ENCODE measurements at places on chromosomes 7 and 10. TPM values are rescaled to one million over a fixed set of nuclear protein-coding genes. Genes with fewer than 3 reads are reported as not detected.

The ACBD7 gene
- total RNA-seq = 3.1 TPM

The SLC29A3 gene
- 11.0 TPM for total RNA-seq

The EBLN1 gene
- not detected for total RNA-seq

The CLRN3 gene
- total RNA-seq = not detected

The RELN gene
- total RNA-seq = 9.7 TPM

The MKRN1 gene
- 112 TPM for total RNA-seq

The SPDYE9 gene
- 0.18 TPM for total RNA-seq

The COL1A2 gene
- total RNA-seq = 2,739 TPM

The SFTPD gene
- total RNA-seq = 2.2 TPM

The PDE1C gene
- total RNA-seq = 0.94 TPM

The POU6F2 gene
- total RNA-seq = 9.2 TPM

The TFPI2 gene
- total RNA-seq = 73.5 TPM

The PARP12 gene
- 30.2 TPM for total RNA-seq

The PLEKHA8 gene
- total RNA-seq = 39.8 TPM

The TMEM229A gene
- total RNA-seq = 0.59 TPM

The CALCR gene
- not detected for total RNA-seq

The TFEC gene
- 0.49 TPM for total RNA-seq

The RPEL1 gene
- not detected for total RNA-seq

The HOGA1 gene
- 0.50 TPM for total RNA-seq
